ENCODE measurements at places on chromosomes 1 and 21.

DNA sequence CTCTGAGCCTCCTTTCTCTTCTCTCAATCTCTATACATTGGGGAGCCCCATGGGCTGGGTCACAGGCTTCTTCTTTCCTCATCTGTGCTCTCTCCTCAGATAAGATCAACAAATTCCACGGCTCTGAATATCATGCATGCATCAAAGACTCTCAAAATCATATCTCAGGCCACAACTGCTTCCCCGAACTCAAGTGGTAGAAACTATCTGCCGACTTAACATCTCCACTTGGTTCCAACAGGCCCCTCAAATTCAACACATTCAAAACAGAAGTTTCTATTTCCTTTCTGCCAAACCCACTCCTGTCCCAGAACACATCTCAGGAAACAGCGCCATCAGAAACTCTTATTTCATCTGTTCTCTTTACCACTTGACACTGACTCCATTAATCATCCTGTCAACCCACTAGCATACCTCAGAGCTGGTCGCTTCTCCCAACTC, 16.7 kb downstream of the DDX59 start:
- DNase-seq, result no peak

DNA sequence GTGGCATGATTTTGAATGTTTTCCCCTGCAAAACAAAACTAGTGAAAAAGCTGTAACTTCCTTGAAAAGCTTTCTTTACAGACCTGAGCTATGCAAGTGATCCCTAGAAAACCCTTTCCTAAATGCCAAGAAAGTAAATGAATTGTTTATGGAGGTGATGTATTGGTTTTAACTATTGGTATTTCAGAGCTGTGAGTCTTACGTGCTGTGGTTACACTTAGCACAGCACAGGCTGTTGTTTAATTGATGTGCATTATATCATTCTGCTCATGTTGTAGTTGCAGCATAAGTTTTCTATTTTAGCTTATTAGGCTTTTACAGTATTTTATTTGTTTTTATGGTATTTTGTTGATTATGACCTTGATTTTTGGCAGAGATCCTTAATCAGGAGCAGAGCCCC, 74.1 kb upstream of the DYNLT5 start:
- no peak for DNase-seq

- no peak for DNase-seq
Observed at GRCh38 chr1:79604490-79605198, 598.1 kb upstream of the ADGRL4 start.

- peak; percentile 13 for DNase-seq
Observed at GRCh38 chr1:108560189-108560873, 431 bp downstream of the EEIG2 start.

DNA sequence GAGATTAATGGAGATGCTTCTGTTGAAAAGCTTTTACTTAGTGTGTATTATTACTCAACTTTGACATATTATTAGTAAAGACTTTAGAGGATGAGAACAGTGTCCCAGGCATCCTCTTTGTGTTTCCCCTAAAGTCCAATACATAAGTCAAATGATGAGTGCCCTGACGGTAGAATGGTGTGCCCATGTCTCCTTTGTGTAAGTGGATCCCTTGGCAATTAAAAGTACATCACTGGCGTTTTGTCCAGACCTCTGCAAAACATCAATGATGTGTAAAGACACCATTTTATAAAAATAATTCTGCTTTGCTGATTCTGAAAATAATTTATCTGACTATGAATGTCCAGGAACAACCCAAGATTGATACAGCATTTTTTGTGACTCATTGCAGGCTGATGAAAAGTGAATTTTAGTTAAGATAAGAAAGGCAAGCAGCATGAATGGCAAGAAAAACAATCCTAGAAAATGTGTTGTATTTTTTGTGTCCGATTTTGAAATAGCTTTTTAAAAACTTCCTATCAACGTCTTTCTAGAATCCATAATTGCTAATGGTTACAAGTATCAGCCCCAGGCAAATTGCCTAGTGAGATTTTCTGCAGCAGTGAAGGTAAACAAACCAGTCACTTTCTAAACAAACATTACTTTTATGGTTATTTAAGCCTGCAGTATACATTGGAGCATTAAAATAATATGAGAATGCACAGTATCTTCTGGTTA, 251.5 kb downstream of the PTPRC start:
- DNase-seq, result peak; percentile 58

DNA sequence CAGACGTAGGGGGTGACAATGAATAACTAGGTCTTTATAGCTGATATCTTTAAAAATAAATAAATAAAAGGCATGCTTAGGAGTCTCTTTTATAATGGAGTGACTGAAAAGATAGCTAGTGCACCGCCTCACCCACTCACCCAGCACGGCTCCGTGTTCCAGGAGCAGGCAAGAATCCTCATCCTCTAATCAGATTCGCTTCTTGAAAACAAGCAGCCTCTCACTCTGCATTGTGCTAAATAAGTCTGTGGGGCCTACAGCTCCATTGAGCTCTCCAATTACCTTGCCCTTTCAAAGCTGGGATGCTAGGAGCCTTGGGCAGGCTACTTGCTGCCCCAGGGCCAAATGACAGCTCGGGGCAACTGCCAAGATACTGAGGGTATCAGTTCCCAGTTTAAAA, 91.5 kb downstream of the TIAM1 start:
- no peak for DNase-seq

GRCh38 chr21:45022348-45022675, 52.1 kb upstream of the ADARB1 start:
- DNase-seq, result no peak

DNA sequence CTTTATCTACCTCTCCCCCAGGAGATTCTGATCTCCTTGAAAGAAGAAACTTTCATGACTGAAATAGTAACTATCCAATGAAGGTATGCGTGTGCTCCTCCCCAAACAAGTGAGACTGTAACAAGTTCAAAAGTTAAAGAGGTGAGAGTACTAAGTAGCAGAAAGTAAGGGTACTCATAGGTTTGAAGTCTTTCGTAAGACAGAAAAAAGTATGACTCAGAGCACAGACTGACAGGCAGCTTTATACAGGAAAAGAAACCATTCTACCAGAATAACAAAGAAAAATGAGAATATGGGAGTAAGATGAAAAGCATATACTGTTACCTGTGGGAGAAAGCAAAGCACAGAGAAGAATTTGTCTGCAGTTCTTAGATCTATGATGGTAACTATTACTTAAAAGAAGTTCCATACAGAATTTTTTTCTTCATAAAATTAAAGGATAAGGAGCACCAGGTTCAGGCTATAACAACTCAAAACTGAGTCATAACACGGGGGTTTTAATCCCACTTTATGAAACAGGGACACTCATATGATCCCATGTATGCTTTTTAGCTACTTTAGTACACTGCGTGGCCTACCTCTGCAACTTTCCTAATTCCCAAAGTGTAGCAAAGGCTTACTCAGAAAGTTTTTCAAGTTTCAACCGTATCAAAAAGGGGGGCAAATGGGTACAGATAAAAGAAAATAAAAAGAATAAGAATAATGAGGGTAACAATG, 52.0 kb downstream of the FOXJ3 start:
- DNase-seq, result peak; percentile 24

DNA sequence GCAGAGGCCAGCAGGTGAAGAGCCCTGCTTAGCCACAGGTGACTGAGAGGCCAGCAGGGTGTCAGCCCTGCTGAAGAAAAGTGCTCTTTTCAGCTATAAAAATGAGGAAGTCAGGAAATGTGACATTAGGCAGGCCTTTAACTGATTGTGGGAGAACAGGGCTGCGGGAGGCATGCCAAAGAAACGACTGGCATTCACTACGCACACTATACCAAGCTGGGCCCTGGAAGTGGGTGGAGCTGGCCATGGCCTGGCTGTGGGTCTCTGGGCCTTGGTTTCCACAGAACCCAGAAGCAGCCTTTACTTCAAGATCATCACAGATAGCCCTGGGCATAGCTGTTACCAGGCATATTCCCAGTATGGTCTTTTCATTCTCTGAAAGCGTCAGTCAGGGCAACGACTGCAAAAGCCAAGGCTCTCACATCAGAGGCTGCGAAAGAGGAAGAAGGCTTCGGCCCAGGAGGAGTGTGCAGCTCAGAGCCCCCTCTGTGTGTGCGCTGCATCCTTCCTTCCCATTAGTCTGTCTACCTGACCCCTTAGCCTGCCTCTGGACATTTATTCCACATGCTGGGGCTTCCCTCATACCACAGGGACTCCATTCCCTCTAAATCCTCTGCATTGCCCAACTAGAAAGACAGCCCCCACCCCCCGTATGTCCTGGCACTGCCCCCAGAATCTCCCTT, 14.3 kb downstream of the SLC2A1 start:
- DNase-seq, result no peak

GRCh38 chr1:37797750-37798345, 4.2 kb downstream of the MANEAL start:
- peak; percentile 32 for DNase-seq

- DNase-seq, result no peak
Observed at GRCh38 chr1:223489439-223489838, 96.2 kb downstream of the CCDC185 start.

DNA sequence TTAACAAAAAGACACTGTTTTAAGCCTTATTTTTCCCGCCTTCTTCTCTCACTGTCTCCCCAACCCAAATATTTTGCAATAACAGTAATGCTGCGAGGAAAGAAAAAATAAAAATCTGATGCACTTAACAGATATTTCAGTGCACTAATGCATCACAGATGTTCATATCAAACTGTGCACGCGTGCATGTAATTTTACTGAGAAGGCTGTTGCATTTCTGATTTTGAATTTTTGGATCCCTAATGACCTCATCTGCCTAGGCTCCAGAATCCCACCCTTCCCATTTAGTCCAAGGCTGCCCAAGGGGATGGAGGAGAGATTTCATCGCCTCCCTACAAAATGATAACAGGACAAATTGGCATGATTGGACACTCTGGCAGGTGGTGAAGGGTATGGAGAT, 5.5 kb downstream of the TRABD2B start:
- DNase-seq, result no peak

DNA sequence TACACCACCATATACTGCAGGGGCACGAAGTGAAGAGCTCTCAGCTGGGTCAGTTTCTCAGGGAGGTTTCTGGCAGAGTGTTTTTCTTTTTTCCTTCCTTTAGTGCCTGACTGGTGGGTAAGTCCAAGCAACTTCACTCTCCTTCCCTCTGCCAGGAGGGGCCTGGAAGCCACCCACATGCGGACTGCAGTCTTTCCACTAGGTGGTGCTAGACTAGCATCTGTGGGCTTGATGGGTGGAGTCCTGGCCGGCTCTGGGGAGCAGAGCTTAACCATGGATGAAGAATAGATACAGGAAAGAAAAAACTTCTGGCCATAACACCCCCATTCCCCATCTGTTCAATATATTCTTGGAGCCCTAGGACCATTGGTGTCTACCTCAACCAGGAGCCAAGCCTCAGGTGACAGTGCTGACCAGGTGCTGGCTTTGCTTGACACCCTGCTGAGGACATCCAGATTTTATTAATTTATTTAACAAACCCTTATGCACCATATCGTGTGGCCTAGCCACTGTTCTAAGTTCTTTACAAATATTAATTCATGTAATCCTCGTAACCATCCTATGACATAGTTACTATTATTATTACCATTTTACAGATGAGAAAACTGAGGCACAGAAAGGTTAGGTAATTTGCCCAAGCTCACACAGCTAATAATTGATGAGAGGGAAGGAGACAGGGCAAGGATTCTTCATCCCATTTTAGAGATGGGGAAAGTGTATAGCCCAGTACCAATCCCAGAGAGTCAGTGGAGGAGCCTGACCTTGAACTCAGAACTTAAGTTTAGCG, 126.7 kb upstream of the CSF3R start:
- peak; percentile 35 for DNase-seq

GRCh38 chr21:43645136-43645891, 14.0 kb downstream of the HSF2BP start:
- peak; percentile 84 for DNase-seq

- no peak for DNase-seq
Observed at GRCh38 chr1:2574350-2574749, 12.2 kb upstream of the PRXL2B start.

DNA sequence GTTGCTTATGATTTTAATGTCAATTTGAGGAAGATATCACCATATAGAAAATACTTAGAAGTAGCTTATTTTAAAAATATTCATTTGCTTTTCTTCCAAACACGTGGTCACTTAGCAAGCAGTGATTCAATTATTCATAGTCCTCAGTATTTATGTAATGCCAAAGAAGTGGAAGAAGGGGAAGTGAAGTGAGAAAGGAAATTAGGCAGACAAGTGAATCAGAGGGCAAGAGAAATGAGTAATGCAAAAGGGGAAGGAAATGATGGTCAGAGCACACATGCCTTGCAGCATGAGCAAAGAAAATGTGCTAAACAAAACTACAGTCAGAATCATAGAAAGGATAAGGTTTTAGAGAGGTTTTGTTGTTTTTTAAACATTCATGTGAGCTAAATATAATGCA, 31.8 kb downstream of the SDCCAG8 start:
- peak; percentile 92 for DNase-seq

GRCh38 chr21:25737421-25737820, 2.6 kb downstream of the GABPA start:
- no peak for DNase-seq

GRCh38 chr1:214280386-214281020, 456 bp upstream of the SMYD2 start:
- peak; percentile 60 for DNase-seq

GRCh38 chr21:35352066-35352770, 303.1 kb upstream of the RUNX1 start:
- peak; percentile 88 for DNase-seq

DNA sequence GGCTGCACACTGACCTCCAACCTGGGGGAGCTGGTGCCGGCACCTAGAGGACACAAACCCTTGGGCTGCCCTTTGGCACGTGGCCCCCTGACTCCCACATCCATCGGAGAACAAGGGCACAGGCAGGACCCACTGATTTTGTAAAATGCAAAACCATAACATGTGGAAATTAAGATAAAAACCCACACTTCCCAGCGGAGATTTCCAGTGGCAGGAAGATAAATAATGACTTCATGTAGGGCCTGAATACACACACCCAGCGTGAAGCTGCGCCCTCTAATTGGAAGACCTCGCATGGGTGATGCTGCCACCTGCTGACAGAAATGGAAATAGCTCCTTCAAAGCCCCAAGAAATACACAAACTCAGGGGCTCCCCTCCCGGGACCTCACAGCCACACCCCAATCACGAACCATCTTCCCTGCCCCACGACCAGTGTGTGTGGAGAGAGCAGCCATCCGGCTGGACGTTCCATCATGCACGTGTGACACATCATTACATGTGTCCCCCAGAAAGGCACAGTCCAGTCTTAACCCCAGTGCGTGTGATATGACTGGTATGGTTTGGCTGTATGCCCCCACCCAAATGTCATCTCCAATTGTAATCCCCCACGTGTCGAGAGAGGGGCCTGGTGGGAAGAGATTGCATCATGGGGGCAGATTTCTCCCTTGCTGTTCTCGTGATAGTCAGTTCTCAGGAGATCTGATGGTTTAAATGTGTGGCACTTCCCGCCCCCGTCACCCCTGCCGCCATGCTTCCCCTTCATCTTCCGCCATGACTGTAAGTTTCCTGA, 5.7 kb upstream of the TPRG1L start:
- peak; percentile 76 for DNase-seq

DNA sequence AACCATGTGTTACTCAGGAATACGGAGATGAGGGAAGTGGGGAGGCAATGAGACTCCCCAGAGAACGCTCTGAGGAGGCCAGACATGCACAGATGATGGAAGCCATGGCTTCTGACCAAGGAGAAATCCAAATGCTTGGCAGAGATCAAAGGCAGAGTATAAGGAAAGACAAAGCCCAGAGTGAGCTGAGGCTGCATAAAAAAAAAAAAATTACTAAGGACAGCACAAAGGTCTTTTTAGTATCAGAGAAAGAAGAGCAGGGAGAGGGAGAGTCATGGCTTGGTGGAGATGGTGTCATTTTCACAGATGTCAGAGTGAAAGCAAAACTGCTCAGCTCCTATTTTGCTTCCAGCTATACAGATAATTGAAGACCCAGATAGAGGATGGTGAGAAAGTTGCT, 8.1 kb upstream of the NCF2 start:
- no peak for DNase-seq

- DNase-seq, result peak; percentile 21
Observed at GRCh38 chr1:6554907-6555778, at the start of gene TAS1R1. Gene TAS1R1 (plus strand): TSS chr1:6555307. CDS start chr1:6555374, 67 bp downstream.

Measured in fibroblast of skin of back (primary cell).